Large intestine (tissue), 12 donors: ENCODE measurements at places on chromosomes 4 and X.

DNA sequence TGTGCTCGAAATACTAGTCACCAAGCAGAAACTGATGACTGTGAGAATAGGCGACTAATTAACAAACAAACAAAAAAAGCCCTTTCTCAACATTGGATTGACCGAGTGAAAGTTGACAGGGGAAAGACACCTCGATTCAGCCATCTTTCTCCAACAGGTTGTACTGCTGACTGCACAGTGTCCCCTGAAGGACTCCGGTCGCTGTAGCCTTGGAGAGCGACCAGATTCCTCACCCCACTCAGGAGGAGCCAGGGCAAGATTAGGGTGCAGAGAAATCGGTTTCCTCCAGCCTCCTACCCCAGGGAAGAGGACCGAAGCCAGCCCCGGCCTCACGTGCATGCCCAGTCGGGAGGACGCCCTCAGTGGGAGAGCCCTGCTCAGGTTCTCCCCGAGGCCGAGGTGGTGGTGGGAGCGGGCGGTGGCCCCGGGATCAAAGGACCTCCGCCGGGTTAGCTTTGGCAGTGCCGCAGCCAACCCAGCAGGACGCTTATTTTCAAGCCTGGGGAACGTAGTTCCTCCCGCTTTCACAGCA, 1.1 kb upstream of the RAP1GDS1 start:
- peak; percentile 53 for DNase-seq

- DNase-seq = peak; percentile 37
These were observed 106.8 kb upstream of the RAI2 start for GRCh38 chrX:17967888-17968287.

DNA sequence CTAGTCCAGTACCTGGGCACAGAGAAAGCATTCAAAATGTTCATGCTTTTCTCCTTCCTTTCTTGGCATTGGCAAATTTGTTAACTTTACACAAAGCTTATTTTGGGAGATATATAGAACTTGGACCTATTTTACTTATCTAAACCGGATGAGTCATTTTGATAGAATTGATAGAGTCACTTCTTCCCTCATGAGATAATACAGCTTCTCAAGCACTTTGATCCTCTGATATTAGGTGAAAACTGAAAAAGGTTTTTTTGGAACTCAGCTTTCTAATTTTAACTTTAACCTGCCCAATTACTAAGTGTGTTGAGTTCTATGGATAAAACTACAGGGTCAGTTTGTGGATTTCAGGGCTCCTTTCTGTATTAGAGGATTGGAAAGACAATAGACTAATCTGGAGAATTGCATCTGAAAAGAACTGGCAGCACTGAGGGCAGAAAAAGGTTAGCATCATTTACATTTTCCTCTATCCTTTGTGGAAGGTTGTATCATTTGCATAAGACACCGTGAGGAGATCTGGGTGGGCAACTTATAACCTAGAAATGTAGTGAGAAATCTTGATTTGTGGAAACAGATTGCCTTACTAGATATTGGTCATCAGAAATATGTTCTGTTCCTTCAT, 2.4 kb downstream of the WDR44 start:
- DNase-seq = no peak

DNA sequence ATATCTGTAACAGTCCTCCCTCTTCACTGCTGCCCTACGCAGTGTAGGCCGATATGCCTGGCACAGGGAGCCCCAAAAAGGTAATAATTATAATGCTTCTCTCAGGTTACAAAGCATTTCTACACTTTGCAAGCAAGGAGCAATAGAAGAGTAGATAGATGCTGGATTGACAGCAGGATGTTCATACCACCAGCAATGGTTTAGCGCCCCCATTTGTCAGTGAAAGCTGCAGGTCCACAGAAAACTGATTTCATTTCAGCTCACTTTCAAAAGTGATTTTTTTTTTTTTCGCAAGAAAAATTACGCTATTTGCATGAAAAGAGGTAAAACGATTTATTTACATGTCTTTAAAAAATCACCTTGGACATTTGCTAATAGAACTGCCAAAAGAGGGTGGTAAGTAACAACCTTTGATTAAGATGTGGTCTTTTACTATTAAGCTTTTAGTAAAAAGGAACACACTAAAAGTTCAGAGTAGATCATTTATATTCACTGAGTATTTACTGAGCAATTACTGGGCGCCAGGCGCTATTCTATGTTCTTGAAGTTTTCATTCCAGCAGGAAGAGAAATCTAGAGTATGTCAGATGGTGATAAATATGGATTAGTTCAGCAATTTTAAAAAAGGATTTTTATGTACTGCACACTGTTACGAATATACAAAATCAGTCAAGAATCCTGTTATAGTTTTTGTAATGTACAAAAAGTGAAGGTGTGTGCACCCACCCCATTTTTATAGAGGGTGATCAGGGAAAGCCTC, 34.4 kb downstream of the HPF1 start:
- no peak for DNase-seq
